ENCODE measurements at places on chromosomes 2 and 18.

DNA sequence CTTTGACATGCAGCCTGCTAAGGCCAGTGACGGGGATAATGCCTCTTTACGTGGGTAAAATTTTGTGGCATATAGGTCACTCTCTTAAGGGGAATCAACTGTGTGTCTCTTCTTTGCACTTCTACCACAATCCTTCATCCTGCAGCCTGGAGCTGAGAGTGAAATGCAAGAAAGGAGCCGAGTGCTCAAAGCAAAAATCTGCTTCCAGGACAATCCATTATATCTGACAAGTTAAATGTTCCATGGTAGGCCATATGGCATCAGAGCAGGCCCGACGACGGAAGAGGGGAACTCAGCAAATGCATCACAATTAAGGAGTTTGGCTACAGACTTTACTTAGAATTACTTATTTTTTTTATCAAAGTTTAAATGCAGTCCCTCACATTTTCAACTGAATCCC is 171.2 kb downstream of the TCF4 start:
- no peak for DNase-seq

DNA sequence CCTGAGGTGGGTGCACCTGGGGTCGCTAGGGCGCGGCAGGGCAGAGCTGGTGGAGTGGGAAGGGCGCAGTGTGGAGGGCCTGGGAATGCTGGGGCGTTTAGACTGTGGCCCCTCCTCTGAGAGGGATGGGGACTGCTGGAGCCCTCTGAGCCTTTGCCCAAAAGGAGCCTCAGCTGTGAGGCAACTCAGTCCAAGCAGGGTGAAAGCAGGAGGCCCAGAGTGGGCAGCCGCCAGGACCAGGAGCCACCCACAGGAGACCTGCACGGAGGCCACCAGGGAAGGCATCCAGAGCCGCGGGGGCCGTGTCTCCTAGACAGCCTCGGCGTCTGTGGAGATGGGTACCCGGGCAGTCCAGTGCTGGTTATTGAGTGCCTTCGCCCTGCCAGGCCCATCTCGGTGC is 114.9 kb downstream of the SEPTIN10 start:
- DNase-seq = no peak

- DNase-seq = no peak
These were observed 78.1 kb downstream of the MAP4K4 start for GRCh38 chr2:101775636-101776035.

DNA sequence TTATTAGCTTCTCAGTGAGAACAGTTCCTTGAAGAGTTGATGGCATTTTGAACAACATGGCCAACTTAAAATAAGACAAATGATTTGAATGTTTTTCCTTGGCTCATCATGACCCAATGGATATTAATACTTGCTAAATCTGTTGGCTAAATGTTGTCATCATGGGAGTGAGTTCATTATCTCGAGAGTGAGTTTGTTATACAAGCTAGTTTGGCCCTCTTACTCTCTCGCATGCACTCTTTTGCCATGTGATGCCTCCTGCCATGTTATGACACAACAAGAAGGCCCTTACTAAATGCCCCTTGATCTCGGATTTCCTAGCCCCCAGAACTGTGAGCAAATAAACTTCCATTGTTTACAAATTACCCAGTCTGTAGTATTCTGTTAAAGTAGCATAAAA is 22.9 kb upstream of the SANBR start:
- DNase-seq = no peak

DNA sequence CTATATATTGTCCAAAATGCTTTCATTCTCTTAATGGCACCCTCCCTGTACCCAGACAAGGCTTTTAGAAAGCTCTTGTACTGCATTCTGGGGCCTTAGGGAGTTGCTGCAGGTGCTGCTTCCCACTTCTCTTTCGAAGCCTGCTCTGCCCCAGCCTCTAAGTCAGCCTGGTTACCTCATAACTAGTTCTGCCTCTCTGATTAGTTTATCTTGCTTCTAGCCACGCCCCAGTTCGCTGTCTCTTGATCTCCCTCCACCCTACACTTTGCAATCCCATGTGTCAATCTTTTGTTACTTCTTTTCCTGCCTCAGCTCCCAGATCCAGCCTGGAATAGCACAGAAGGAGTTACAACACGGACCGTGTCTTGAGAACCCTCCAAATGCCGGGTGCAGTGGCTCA is 13.8 kb upstream of the NCOA1 start:
- no peak for DNase-seq

GRCh38 chr18:79533146-79533545 is 137.4 kb downstream of the NFATC1 start:
- DNase-seq = no peak

GRCh38 chr2:176246331-176246730 is 22.9 kb upstream of the MTX2 start:
- DNase-seq = no peak

DNA sequence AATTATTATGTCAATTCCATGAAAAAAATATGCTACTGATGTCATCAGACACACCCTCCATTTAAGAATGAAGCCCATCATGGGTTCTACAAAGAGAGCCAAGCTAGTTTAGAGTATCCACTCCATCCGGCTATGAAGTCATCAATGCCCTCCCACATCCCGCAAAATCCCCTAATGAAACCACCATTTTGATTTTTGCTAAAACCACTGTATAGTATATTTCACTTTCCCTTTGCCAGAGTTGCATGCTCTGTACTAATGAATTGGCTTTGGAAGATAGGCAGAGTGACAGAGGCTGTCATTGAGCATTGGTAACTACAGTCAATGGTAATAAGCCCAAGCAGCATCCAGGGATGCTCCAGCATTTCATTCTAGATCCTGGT is 118.6 kb downstream of the ANKRD44 start:
- DNase-seq = no peak

DNA sequence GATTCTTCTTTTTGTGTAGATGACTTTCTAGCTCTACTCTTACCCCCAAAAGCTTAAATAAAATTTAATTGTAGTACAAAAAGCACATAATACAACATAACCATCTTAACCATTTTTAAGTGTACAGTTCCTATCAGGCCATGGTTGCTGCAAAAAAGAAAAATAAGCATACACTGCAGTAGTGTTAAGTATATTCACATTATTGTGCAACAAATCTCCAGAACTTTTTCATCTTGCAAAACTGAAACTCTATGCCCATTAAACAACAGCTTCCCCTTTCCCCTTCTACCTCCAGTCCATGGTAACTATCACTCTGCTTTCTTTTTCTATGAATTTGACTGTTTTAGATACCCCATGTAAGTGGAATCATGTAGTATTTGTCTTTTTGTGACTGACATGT is 18.1 kb downstream of the PPM1B start:
- no peak for DNase-seq

DNA sequence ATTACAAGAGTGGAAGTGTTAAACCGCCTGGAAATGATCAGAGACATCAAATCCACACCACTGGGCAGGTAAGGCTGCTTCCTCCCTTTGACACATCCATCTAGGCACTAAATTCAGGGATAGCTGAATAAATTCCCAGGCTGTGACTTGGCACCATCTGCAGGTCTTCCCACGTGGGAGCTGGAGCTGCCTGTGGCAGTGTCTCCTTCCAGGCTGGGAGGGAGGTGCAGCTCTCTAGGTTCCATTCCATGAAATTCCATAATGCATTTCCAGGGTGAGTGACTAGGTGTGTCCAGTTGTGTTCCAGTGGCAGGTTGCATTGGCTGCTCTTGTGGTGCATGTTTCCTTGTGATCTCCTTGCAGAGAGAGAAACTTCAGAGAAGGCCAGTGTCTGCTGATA is 188.9 kb upstream of the CXCR4 start:
- DNase-seq = no peak

DNA sequence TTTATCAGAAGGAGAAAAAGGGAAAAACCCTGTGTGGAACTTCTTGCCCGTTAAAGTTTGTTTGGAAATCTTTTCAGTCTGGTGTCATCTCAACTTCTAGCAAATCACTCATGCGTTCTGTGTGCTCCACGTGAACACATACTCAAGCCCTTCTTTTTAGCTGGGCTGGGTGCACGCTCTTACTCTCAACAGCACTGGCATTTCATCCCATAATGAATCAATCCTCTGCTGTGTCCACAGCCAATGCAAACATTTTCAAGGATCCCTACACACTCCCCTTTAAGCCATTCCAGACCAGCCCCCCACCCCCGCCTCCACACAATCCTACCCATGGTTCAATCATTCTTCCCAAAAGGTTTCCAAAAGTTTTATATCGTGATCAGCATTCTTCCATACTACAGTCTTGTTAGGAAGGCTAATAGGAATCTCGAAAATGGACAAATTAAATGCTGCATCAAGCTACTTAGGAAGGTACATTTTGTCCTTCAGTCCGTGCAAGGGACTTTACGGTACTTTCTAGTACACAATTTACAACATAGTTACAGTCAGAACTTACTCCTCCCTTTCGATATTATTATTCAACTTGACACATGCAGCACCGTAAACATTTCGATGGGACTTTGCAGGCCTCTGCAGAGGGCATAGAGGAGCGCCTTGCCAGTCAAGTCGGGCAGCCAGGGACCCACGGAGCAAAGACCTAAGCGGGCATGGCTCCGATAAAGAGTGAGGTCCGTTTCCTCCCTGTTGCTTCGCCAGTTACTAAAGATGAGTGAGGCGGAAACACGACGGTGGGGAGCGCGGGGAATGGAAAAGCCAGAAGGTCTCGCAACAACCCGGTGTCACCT is 1.4 kb downstream of the PTGR3 start:
- no peak for DNase-seq

Data from HS-27A (cell line).